ENCODE measurements at places on chromosomes 12 and 14.

GRCh38 chr14:100618318-100618693 lies 31.1 kb upstream of the BEGAIN start:
- no peak for DNase-seq

GRCh38 chr14:38090506-38090905 lies 117.2 kb upstream of the SSTR1 start:
- no peak for DNase-seq

- no peak for DNase-seq
Measured at GRCh38 chr12:101891462-101891971, 14.1 kb downstream of the DRAM1 start.

DNA sequence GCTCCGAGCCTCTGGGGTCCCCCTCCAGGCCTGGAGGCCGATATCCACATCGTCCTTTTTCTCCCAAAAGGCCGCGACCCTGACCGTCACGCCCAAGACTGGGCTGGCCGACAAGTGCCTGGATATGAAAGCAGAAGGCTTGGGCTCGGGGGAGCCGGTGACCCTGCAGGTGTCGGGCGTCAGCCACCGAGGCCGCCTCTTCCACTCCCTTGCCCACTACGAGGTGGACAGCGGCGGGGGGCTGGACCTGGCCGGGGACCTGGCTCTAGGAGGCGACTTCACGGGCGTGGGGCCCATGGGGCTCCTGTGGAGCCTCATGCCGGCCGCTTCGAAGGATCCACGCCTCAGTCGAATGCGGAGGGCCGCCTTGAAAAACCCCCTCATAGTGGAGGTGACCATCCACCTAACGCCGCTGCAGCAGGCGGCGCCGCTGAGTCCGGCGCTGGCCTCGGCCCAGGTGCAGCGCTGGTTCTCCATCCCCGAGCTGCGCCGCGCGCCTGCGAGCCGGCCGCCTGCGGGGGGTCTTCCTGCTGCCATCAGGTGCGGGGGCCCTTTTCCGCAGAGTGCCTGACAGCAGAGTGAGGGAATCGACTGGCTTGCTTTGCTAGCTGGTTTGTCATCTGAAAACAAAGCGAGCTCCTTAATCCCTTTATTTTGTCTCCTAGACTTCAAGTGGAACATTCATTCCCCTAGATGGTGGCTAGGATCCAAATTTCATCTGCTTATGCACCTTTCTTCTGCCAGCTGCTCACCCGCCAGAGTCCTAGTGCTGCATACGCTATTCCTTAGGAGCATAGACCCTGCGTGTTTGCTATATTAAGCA lies 10.6 kb upstream of the DNAL1 start:
- no peak for DNase-seq

- no peak for DNase-seq
Measured at GRCh38 chr14:75970989-75971388, 10.8 kb downstream of the TGFB3 start.

All from stimulated activated CD8-positive, alpha-beta memory T cell treated with anti-CD3 and anti-CD28 coated beads, Interleukin-4, amount 100 ng/mL, for 1 hour (primary cell).